Transverse colon (tissue), 4 donors: ENCODE measurements at places on chromosomes 12 and 14.
A peak's percentile ranks its signal among the peaks of the same experiment; 100 is the strongest.

DNA sequence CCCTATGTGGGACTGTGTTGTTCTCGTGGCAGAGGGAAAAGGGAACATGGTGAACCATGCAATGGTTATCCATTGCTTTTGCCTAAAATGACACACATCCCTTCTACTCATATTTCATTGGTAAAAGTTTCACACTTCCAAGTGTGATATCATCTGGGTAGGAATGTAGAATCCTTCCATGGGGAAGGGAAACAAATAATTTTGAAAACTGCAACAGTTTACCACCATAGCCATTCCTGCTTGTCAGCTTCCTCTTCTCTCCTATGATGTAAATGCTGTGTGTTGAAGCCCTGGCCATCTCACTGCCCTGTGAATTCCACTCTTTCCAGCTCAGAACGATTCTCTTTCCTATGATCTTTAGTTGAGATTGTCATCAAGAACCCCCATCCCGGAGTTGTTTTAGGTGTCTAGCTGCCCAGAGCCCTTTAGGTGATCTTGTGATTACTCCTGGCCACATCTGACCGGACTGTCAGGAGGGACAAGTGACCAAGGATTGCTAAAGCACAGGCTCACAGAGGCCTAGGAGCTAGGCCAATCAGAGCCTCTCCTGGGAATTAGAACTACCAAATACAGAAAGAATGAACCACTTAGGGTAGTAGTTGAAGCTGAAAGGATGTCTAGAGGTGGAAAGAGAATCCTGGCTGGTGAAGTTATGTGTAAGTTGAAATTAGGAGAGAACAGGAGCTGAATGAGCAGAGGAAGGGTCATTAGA lies 84.6 kb downstream of the VCPKMT start:
- no peak for DNase-seq

DNA sequence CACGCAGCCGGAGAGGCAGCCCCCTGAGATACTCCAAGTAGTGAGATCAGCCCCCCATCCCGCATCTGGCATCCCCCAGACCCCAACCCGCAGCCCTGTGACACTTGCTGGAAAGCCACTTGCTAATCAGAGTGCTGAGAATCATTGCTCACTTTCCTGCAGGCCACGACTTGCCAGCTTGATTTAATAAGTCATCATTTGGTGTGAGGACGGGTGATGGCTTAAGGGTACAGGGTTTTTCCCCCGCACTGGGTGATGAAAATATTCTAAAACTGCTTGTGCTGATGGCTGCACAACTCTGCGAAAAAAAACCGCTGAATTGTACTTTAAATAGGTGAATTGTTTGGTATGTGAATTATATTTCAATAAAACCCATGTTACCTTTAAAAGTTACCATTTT lies 171.2 kb downstream of the FOXN3 start:
- DNase-seq: no peak

DNA sequence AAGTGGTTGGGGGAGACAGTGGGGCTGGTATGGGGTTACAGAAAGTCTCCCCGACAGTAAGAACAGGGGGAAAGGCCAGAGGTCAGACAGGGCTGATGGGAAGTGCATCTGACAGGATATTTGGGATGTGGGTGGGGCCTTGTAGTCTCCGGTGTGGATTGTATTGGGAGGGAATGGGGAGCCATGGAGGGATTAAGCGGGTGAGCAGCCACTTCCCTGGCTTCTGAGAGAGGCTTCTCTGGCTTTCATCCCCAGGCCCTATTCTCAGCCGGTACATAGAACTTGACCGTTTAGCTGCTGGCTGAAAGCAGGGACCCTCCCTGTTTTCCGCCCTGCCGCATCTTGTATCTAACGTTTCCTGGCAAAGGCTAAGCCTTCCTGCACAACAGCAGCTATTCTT lies 222.0 kb upstream of the LHX5 start:
- DNase-seq: no peak

DNA sequence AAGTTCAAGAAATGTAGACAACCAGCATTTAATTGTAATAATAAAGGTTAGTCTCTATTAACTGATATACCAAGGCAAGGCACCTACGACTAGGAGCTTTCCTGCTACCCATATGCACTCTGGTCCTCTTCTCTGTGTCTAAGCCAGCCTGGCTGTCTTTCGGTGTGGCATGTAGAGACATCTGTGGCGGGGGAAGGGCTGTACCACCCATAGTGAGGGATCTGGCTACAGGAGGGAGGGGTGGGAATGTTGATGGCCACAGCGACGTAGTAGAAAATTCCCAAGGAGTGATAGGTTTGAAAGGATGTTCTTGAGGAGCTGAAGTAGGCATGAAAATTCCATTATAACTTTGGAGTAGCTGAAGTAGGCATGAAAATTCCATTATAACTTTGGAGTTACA lies 344.2 kb downstream of the ATP23 start:
- DNase-seq: no peak

GRCh38 chr12:105358789-105359188 lies 28.3 kb downstream of the C12orf75 start:
- DNase-seq: no peak

- no peak for DNase-seq
Observed at GRCh38 chr12:113207613-113208040, 13.6 kb upstream of the TPCN1 start.

GRCh38 chr14:101217080-101217463 lies 313.6 kb upstream of the RTL1 start:
- no peak for DNase-seq

DNA sequence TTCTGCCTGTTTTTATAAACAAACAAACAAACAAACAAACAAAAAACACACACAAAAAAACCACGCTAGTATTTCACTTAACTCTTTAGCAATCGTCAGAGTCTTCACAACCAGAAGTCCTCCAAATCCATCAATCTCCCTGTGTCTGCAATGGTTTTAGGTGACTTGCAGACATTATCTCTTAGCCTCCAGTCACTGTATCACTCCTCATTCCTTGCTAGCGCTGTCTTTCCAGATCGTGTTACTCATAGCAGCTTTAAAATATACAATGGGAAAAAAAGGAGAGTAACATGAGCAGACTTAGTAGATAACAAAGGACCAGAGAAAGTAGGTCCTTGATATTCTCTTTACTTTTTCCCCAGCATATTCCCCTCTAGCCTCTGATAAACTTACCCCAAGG lies 15.5 kb upstream of the ETNK1 start:
- no peak for DNase-seq

GRCh38 chr14:89425931-89426330 lies 8.9 kb upstream of the FOXN3 start:
- DNase-seq: peak; percentile 33

DNA sequence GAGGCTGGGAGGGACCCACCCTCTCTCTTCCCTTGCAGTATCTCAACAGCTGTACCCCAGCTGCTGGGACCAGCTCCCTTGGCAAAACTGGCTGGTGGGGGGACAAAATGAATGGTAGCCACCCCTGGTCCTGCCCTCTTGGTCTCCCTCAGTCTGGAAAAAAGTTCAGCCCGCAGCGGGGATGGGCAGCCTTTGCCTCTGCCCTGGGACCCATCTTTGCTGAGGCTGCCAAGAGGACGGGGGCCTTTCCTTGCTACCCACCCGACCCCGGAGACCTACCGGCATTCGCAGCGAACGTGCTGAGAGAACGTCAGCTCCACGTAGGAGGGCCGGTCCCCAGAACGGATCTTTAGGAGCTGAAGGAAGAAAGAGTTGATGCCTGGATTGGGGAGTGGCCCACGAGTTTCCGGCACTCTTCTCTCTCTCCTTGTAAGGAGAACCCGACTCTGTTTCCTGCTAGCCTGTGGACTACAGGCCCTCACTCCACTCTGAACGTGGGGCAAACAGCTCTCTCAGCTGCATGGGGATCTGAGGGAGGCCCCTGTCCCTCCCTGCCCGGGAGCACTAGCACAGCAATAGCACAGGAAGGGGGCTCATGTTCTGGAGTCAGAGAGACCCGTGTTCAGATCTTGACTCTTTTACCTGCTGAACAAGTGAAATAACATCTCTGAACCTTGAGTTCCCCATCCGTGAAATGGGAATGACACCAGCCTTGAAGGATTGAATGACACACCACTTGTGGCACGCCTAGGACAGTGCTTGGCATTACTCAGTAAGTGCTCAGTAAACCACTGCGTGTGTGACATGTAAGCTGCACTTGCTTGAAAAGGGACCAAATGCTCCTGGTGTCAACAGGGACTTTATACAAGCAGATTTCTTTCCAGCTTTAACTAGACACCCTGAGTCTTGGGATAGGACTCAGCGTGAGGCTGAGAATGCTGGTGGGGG lies 6.9 kb downstream of the PGF start:
- DNase-seq: no peak

DNA sequence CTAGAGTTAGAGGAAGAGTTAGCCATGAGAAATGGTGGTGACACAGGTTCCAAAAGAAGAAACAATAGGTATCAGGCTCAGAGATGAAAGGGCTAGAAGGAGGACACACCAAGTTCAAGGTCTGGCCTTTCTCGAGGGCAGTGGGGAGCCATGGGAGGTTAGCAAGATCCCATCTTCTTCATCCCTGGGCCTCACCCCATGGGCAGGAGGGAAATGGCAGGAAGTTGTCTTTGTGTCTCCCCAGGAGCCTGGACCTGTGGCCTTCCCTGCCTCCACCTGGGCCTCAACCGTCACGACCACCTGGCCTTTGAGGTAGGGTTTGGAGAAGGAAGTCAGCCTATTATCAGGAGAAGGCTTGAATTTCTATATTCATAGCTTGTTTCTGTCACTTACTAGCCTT lies 5.8 kb upstream of the AQP2 start:
- DNase-seq: no peak

DNA sequence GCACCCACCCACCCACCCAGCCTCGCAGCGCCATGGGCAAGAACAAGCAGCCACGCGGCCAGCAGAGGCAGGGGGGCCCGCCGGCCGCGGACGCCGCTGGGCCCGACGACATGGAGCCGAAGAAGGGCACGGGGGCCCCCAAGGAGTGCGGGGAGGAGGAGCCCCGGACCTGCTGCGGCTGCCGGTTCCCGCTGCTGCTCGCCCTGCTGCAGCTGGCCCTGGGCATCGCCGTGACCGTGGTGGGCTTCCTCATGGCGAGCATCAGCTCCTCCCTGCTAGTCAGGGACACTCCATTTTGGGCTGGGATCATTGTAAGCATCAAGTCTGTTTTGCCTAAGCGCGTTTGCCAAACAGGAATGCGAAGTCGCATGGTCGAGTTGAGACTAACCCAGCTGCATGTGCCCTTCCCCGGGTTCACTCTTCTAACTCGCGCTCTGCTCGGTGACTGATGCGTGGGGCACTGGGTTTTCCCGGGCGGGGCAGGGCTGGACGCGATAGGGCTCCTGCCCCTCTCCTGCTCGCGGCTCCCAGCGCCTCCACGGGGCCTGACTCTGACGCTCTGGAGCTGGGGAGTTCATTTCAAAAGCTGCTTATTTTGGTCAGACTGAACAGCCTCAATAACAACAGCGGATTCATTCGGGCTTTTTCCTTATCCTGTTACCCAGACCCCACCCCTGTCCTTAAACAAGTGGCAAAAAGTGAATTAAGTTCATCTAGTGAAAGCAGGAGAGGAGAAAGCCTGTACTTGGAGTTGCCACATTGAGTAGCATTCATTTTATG lies 458 bp downstream of the SSPN start:
- peak; percentile 62 for DNase-seq

DNA sequence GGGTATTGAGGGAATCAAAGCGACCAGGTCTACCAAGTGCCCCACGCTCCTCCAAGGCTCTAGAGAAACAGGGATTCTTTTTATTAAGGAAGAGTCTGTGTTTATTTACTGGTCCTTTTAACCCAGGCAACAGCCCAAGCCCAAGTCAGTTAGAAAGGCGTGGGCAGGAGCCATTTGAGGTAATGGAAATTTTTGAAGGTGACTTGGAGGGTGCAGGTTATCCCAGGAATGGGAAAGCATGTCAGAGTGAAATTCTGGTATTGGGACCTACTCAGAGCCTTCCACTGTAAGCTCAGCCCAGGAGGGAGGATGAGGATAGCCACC lies 2.9 kb downstream of the SLC6A12 start:
- DNase-seq: no peak

DNA sequence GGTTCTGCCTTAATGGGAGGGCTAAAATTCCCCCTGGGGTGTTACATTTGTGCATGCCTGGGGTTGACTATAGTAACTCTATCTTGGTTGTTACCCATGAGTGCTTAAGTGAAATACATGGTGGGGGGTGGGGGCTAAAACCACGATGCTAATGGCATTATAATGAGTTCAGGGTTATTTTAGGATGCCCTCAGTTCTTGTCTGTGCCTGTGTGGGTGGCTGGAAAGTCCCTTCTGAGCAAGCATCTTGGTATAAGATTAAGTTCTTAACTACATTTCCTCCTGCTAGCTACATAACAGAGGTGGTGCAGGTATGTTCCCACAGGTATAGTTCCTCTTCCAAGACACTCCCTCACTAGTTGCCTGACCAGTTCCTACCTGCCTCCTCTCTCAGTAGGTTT lies 822.3 kb downstream of the LRFN5 start:
- DNase-seq: no peak

GRCh38 chr12:3683670-3684069 lies 69.2 kb downstream of the CRACR2A start:
- DNase-seq: no peak

- no peak for DNase-seq
Observed at GRCh38 chr12:105444653-105445102, 114.2 kb downstream of the C12orf75 start.

GRCh38 chr14:50410071-50410470 lies 13.4 kb upstream of the CDKL1 start:
- no peak for DNase-seq

- no peak for DNase-seq
Observed at GRCh38 chr12:15774819-15775218, 14.4 kb downstream of the EPS8 start.

DNA sequence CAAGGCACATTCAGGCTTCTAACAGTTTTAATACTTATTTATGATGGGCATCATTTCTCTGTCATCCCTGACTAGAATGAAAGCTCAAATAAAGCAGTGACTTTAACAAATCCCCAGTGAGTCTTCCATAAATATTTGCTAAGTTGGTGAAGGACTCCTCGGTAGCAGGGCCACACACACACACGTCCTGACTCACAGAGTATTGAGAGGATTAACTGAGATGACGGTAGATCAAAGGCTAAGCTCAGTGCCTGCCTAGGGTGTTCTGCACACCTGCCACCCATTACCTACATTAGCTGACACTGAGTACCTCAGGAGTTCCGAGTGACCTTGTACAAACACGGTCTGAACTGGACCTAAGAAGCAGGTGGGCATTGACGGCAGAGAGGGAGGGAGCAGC lies 197.3 kb upstream of the SFSWAP start:
- DNase-seq: no peak

DNA sequence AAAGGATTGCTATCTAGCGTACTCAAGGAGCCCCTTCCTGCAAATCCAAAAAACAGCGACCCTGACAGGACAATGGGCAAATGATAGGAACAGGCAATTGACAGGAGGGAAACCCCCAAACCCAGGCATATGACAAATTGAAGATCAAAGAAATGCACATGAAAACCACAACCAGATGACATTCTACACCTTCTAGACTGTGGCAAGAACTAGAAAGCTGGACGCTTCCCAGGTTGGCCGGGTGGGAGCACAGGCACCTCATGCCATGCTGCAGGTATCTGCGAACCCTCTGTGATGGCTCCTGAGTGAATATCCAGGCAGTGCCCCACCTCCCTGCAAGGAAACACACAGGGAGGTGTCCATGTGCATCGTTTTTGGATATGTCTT lies 37.1 kb downstream of the CMKLR1 start:
- no peak for DNase-seq
